ENCODE measurements at places on chromosomes 5 and 9.

DNA sequence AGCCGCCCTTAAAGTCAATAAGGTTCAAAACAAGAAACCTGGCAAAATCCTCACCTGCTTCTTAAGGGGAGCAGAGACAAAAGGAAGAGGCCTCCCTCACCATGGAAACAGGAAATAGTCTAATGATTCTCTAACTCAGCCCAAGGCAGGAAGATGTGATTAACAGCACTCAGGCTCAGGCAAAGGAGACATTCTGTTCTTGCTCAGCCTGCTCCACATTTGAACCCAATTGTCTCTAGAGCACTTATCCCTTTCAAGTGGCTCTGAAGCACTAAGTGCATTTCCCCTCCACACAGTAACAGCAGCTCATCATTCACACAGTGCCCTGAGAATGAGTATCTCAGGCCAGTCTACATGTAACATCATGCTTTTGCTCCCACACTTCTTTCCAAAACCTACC, 72.3 kb downstream of the NIPSNAP3B start:
- peak; percentile 71 for DNase-seq

DNA sequence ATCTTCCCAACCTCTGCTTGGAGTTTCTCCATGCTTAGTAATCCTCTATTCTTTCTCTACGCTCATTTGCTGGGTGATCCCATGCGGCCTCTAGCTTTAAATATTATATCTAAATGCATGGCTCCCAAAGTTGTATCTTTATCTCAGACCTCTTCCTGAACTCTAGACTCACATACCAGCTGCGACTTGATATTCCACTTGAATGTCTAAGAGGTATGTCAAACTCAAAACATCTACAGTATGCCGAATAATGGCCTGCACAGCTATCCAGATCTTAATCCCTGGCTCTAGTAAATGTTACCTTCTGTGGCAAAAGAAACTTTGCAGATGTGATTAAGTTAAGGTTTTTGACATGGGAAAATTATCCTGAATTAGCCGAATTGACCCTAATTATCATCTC, 179.2 kb downstream of the TTC39B start:
- DNase-seq = no peak

DNA sequence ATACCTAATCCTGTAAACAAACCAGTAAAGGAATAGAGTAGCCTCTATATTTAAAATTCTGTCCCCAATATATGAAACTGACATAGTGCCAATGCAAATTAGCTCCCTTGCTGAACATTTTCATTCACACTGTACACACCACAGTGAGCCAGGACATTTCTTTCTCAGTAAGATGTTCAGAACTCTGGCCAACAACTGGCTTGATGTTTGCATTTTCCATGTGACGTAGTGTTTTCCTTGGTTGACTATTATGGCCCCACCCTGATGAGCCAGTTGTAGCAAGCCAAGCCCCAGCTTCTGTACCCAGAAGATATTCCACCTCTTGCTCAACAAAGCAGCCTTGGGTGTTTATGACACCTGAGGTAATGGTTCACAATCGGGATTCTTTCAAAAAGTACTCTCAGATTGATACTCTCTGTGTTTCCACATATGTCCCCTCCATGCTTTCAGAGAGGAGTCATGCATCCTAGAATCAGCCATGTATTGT, 17.7 kb upstream of the ANXA1 start:
- DNase-seq = no peak

- no peak for DNase-seq
These were observed 314.0 kb downstream of the SEMA5A start for GRCh38 chr5:9231842-9232241.

GRCh38 chr5:19555876-19556275, 432.1 kb downstream of the CDH18 start:
- DNase-seq = no peak
